ENCODE measurements at places on chromosomes 1 and 21.

DNA sequence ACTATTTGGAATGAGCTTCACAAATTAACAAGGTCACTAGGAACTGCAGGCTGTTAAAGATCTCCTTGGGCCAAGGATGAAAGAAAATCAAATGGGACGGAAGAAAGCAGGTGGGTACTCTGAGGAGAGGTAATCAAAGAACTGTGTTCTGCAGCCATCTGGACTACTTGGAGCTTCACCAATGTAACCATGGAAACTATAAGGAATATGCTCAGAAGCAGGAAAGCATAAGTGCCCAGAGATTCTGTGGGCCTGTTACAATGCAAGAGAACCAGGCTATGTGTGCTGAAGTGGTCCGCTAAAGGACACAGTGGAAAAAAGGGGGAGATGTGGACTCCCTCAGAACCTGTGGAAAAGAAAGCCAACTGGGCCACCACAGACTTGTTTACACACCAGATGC lies 238.5 kb downstream of the PTGER3 start:
- no peak for DNase-seq

DNA sequence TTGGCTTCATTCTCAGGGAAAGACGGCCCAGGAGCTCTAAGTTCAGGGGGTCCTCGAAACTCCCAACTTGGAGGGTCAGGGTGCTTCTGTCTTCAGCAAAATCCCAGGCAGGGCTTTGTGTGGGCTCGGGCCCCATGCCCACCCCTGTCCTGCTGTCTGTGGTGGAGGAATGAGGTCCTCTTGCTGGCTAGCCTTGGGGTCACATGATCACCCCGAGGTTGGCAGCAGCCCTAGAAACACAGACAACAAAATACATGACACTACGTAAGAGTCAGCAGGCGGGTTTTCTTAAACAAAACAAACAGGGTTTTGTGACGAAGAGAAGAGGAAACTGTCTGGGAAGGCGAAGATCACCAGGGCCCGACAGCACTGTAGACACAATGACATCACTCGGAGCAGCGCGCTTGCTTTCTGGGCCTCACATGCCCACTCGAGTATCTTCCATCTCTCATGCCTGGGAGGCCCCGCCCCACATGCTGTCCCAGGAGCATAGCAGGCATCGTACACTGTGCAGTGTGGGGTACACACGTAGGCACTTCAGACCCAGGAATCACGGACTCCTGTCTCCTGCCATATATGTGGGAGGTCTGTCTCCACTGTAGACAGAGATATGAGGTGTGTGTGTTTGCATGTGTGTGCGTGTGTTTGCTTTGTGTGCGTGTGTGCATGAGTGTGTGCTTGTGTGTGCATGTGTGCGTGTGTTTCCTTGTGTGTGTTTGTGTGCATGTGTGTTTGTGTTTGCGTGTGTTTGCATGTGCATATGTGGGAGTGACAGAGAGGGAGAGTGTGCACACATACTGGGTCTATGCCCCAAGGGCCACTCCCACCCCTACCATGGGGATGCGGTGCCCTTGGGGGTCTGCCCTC lies 94.7 kb downstream of the SIK1 start:
- DNase-seq: no peak

GRCh38 chr1:202090994-202091393 lies 31.7 kb upstream of the GPR37L1 start:
- DNase-seq: no peak

DNA sequence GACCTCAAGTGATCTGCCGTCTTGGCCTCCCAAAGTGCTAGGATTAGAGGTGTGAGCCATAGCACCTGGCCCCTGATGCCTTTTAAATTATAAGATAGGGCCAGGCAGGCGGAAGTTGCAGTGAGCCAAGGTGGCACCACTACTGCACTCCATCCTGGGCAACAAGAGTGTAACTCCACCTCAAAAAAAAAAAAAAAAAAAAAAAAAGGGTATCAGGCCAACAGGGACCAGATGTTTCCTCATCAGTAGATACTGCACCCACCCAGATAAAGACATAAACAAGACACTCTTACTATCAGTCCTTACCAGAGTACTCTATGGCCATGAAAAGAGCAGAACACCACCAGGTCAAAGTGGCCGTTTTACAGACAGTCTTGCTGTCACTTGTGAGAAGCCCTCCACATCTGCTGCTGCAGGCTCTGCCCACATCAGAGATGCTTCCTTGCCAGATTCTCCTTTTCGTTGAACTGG lies 3.3 kb downstream of the C21orf58 start:
- DNase-seq: no peak

- no peak for DNase-seq
Observed at GRCh38 chr1:239583536-239583935, 197.2 kb downstream of the CHRM3 start.

- DNase-seq: no peak
Observed at GRCh38 chr1:55318116-55318817, 103.1 kb upstream of the USP24 start.

- no peak for DNase-seq
Observed at GRCh38 chr1:214124281-214124805, 136.6 kb downstream of the PROX1 start.

DNA sequence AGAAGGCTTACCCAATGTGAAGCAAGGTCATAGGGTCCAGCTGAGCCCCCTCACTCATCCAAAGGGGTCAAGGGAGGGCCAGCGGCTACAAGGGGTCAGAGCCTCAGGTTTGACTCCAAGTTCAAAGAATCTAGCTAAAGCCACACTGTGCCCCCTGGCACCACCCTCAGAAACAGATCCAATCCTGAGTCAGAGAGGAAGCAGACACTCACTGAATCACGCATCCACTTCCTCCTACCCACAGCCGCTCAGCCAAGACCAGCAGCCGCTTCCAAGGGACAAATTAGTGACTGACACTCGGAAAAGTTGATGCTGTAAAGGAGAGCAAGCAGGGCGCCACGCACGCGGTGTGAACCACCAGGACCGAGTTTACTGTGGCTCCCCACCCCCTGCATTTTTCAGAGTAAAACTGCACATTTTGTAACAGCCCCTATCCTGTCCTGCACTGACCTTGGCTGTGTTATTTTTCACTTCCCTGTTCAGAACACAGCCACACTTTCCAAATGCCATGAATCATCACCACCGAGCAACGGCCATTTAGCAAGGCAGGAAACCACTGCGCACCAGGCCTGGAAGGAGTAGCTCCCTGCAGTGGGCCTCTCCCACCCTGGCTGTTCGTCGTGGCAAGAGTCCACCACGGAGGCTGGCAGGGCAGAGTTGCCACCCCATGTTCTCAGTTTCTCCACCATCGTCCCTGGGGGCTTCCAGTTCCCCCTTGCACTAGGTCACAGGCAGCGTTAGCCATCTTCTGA lies 147.8 kb downstream of the TOMM20 start:
- DNase-seq: peak; percentile 76

DNA sequence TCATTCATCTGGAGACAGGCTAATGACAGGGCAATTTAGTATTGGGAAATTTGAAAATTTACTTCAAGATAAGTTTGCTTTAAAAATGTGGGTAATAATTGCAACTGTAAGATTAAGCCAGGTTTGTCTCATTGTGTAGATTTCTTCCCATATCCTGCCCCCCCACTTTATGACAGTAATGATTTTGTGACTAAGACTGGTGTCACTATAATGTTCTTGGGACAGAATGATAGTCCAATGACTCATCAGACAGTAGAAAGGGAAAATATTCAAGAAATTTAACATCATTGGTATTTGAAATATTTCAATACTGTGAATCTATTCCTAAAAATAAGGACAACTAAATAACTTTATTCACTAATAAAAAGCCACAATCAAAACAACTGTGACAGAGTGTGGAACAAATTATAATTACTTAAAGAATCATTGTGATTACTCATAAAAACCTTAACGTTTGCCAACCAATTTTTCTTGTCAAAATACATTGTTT lies 36.7 kb downstream of the FH start:
- no peak for DNase-seq

- DNase-seq: peak; percentile 70
Observed at GRCh38 chr1:25556791-25557476, 13.5 kb downstream of the LDLRAP1 start.

- DNase-seq: no peak
Observed at GRCh38 chr1:203656796-203657747, 30.4 kb downstream of the ATP2B4 start.

DNA sequence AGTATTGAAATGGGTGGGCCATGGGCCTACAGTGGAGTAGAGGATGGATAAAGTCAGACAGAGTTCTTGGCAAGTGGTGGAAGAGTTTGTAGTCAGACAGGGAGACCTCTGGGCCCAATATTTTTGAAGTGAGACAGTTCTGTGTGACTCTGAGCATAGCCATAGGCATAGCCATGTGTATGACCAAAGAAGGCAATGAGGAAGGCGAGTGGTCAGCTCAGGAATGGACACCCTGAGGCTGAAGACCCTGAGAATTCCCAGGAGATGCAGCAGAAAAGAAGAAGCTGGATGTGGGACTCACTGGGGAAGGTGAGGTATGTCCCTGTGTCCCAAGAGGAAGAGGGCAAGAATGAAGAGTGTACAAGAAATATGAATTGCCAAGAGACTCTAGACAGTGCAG lies 210.6 kb upstream of the IRF2BP2 start:
- no peak for DNase-seq

GRCh38 chr1:216248628-216249027 lies 174.6 kb downstream of the USH2A start:
- DNase-seq: no peak

DNA sequence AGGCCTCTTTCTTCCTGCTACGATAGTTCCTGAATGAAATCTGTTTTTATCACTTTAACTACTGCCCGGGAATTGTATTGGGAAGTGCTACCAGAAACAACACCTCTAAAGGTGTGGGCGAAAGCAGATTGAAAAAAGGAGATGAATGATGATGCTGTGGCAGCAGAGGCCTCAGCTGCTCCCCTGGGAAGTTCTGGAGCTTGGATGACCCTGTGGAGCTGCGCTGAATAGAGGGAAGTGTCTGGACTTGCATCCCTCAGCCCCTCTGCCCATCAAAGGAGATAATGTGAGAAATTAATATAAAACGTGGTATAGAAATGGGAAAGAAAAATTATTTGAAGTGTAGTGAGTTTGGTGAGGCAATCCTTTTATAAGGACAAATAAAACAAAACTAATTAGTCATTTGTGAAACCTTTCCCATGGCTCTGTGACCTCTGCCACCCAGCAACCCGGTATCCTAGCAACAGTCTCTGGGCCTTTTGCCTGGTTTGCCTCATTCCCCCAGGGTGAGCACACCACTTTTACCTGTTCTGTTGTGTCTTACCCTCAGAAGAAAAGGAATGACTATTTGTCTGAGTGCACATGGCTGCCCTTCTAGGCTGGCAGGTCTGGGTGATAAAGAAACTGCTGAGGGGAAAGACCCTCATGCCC lies 21.3 kb downstream of the OVAAL start:
- DNase-seq: no peak
